Stimulated activated CD8-positive, alpha-beta memory T cell treated with anti-CD3 and anti-CD28 coated beads, Interleukin-15, amount 100 ng/mL, for 1 hour (primary cell): ENCODE measurements at places on chromosomes 5 and 9.

DNA sequence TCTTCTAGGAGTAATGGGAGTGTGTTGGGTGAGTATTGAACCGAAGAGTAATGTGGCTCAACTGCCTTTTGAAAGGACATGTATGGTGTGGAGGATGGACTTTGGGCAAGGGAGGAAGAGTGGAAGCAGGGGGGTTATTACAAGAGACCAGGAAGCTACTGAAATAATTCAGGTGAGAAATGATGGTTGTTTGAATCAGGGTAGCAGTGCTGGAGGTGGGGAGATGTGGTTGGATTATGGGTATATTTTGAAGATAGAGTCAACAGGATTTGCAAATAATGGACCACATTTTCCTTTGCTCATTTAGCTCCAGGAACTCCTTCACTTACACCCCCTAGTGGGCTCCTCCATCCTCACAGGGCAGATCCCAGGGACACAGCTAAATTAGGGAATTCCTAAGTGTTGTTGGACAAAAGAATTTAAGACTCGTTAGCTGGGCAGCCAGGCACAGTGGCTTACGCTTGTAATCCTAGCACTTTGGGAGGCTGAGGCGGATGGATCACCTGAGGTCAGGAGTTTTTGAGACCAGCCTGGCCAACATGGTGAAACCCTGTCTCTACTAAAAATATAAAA lies 1.2 kb upstream of the SLC4A9 start:
- DNase-seq: no peak

- no peak for DNase-seq
These were observed 1.2 kb downstream of the LCN9 start for GRCh38 chr9:135664266-135664665.

- no peak for DNase-seq
These were observed 157.9 kb upstream of the DMRT1 start for GRCh38 chr9:683509-684021.

GRCh38 chr9:89929673-89930480 lies 325.1 kb downstream of the GADD45G start:
- DNase-seq: no peak

GRCh38 chr9:94993160-94993820 lies 266.8 kb downstream of the AOPEP start:
- no peak for DNase-seq
